GM19239 (cell line): ENCODE measurements at places on chromosomes 1 and 21.

- no peak for DNase-seq
Observed at GRCh38 chr1:229582011-229582694, 23.6 kb upstream of the ABCB10 start.

DNA sequence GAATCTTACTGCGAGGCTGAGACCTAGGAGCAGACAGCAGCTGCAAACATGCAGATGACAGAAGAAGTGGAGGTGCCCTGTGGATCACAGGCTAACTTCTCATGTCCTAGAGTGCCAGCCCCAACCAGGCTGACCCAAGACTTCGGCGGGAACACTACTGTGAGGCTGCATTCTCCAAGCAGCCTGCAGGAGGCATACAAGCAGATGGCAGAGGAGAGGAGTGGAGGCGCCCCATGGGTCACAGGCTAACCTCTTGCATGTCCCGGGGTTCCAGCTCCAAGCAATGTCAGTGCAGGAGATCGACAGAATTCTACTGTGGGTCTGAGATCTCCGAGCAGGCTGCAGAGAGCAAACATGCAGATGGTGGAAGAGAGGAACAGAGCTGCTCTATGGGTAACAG lies 98.1 kb upstream of the ZNF678 start:
- no peak for DNase-seq

DNA sequence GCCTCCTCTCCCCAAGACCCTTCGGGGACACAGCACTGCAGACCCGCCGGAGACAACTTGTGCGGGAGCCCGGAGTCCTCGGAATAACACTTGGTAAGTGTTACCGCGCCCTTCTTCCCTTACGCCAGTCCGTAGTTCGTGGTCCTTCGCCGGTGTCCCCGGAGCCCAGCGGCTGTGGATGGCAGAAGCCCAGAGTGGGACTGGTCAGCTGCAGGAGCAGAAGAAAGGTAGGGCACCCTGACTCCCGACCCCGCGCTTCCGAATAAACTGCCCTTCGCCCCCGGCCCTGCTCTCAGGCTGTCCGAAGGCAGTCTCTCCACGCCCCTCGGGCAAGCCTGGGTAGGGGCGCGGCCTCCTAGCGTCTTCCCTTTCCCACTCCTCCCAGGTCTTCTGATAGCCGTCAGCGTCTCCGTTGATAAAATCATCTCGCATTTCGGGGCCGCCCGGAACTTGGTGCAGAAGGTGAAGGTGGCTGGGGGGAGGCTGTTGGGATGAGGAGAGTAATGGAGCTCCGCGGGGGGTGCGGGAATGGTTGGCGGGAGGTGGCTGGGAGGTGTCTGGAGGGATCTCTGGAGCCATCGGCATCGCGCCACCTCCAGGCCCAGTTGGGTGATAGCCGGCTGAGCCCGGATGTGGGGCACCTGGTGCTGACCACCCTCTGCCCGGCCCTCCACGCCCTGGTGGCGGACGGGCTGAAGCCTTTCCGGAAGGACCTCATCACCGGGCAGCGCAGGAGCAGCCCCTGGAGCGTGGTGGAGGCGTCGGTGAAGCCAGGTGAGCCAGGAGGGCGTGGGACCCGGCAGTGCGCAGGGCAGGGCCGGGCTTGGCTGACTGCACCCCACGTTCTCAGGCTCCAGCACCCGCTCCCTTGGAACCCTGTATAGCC lies 4.3 kb downstream of the RUSC1 start:
- DNase-seq = peak; percentile 23

- no peak for DNase-seq
Observed at GRCh38 chr1:103517380-103518047, 8.0 kb upstream of the RNPC3 start.

DNA sequence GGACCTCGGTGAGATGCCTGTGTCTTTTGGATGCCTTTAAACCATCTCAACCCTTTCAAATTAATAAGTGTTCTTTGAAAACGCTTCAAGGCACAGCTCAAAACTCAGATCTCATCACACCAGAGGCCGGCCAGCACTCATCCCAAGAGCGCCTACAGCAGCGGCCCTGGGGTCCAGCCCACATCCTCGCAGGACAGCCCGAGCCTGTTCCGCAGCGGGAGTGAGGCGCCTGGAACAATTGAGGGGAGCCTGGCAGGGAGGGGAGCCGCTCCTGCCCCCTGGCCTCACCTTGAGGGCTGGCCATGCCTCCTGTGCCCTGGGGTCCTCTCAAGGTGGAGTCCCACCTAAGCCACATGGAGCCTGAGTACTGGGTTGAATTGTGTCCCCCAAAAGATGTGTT lies 37.9 kb downstream of the ACOT7 start:
- DNase-seq = no peak

- DNase-seq = no peak
Observed at GRCh38 chr1:198281911-198282310, 125.1 kb downstream of the NEK7 start.

DNA sequence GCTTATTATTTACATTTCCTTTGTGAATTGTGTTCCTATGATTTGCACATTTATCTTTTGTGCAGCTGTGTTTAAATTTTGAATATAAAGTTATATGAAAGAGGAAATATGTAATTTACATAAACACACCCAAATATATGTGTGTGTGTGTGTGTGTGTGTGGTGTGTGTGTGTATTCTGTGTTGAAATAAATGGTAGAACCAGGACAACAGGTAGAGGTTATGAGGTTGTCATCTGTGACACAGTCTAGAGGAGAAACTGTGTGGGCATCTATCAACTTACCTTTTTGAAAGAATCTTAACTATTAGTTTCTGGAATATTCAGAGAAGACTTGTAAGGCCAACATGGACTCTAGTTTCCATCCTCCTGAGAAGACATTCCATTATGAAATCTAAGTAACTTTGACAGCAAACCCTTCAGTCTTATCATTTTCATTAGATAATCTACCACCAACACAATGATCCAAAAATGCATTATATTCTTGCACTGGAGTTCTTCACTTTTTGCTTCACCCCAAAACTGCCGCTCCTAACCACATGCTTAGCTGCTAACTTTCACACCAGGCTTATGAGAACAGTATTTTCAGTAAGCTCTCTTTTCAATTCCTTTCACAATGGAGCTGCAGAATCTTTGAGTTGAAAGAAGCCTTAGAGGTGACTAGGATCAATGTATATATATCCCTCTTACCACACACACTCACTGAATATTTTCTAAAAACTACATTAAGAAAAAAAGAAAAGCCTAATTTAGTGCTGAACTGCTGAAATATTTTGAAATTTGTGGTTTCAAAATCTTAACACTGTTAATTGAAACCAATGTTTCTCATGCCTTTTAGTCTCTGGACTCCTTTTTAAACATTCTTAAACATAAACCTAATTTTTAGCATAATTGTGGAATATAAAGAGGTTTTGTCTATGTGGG lies 21.8 kb downstream of the PTPRC start:
- no peak for DNase-seq

DNA sequence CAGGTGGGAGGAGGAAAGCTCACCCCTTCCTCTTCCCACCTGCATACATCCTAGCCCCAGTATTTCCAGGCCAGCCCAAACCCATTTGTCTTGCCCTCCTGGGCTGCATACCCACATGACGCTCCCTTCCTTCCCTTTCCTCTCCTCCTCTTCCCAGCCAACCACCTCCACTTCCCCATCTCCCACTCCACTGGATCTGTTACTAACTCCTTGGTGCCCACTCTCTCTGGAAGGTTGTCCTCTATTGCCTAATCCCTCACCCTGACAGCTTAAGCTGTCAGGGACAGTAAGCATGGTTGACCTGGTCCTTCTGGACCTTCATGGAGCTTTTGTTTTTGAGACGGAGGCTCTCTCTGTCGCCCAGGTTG lies 23.0 kb upstream of the SYNC start:
- no peak for DNase-seq

- DNase-seq = no peak
Observed at GRCh38 chr1:205205055-205205454, 6.4 kb downstream of the DSTYK start.

DNA sequence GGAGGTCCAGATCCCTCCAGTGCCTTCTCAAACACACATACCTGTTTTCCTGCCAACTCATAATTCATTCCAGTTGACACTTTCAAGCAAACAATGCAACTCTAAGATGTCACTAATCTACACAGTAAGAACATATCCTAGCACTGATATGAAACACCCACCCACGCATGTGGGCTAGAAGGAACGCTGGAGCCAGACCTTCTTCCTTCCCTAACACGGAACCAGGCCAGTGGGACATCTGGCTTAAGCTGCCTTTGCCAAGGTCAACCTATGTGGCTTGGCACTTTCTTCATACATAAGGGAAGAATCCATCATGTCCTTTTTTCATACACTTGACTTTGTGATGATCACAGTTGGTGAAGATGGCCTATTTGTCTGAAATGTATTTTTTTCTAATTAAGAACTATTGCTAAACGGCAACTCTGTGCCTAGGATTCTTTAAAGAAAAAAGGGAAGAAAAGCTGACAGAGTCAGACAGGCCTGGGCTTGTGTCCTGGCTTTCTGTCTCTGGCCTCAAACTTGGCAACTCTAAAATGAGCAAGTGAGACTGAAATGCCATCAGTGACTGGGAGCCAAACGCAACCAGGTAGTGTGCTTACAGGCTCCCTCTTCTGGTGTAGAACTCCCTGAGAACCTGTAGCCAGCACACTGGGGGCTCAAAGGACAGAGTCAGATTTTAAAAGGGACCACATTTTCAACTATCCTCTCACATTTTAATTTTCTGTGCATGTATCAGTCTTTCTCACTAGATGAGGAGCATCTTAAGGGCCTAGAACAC lies 92.6 kb upstream of the BEND5 start:
- no peak for DNase-seq

DNA sequence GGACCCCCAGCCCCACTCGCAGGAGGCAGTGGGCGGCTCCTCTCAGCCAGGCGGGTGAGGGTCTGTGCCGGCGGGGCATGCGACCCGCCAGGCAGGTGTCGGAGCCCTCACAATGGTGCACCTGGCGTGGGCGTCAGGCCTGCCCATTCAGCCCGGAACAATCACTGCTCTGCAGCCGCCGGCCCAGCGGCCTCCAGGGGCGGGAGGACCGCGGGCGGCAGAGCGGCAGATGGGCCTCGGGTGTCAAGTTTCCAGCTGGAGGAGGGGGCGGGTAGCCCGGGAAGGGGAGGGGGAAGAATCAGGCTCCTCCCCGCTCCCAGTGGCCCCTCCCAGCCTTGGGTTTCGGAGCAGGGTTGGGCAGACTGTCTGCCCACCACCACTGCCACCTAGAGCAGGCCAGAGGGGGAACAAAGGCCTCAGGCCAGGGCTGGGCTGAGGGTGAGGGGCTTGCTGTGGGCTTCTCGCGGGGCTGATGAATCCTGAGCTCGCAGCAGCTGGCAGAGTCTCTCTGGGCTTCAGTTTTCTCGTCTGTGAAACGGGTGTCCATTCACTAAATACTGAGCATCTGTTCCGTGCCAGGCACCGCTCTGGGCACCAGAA lies 39.5 kb upstream of the CASZ1 start:
- DNase-seq = no peak

GRCh38 chr1:184362876-184363275 lies 24.0 kb upstream of the C1orf21 start:
- no peak for DNase-seq

- DNase-seq = no peak
Observed at GRCh38 chr21:31052489-31053142, 14.3 kb upstream of the KRTAP19-8 start.

DNA sequence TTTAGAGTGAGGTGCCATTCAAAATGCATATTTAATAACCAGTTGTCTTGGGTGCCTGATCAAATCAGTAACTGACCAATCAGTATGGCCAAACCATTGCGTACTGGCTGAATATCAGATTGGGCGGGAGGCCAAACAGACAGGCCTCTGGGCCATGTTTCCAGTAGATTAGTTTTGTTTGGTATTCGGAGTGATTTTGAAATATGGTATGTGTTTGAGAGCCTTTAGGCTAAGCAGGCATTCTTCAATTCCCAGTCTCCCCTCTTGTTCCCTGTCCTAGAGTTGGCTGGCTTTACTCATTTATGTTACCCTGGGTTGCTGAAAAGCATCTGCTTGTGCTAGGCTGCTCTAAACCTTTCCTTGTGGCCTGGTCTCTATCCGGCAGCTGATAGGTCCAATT lies 80.1 kb downstream of the BACH1 start:
- no peak for DNase-seq
